Neural crest cell (in vitro differentiated cells): ENCODE measurements at places on chromosomes 4 and X. TPM values are rescaled to one million over a fixed set of nuclear protein-coding genes. Genes with fewer than 3 reads are reported as not detected.

DNA sequence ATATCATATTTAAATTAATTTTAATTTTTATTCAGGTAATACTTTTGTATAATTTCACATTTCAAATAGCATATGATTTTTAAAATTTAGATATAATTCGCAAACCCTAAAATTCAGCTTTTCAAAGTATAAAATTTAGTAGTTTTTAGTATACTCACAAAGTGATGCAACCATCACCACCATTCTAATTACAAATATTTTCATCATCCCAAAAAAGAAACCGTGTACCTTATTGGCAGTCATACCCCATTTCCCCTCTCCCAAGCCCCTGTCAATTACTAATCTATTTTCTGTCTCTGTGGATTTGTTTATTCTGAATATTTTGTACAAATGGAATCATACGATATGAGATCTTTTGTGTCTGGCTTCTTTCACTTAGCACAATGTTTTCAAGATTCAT is 37.0 kb upstream of the KIT start:
- DNase-seq = no peak

DNA sequence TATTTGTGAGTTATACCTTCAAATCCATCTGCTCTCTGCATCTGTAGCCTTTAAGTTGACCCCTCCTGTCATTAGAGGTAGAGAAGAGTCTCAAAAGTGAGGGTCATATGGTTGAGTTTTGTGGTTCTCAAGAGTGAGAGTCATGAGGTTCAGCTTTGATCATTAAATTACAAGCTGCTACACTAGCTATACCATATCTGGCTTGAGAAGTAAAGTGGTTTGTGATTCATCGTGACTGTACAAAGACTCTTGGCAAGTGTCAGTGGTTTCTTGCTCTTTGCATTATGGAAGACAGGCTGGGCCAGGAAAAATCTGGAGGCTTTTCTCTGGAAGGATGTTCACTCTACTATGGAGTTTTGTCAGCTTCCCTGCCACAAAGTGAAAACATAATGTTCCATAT is 170.6 kb downstream of the ZC4H2 start:
- no peak for DNase-seq

- DNase-seq = no peak
Measured at GRCh38 chr4:122746485-122746965, 14.0 kb downstream of the BBS12 start.

DNA sequence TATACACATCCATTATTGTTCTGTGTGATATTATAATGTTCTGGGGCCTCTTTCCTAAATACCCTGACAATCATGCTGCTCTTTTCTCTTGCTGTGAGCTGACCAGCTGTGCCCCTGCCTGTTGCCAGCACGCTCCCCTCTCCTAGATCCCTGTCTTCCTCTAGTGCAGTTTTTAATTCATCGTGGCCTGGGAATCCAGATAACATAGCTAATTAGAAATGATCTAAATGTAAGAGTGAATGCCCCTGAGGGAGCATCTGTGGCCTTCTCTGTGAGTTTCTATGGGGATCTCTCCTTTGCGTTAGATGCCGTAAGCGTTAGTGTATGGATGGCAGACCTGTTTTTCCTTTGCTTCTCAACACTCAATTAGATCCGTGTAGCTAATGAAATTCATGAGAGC is 434.3 kb downstream of the SPRY1 start:
- peak; percentile 4 for DNase-seq

DNA sequence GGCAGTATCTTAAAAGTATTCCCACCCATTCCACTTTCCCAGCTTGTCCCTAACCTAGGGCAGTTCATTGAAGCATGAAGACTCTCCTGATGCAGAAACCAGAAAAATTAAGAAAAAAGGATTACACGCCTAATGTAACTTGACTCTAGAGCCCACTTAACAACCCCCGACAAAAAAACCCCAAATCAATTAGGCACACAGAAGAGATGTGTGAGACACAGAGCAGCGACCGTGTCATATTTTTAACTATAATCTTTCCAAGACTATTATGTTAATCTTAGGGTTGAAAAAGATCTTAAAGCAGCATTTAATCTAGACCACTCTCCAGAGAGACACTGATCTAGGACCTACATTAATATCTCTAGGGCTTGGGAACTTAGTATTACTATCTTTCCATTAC is 1.3 kb downstream of the YTHDC1 start:
- DNase-seq = no peak

- DNase-seq = no peak
Measured at GRCh38 chrX:100677611-100678181, 33.7 kb downstream of the SRPX2 start.

DNA sequence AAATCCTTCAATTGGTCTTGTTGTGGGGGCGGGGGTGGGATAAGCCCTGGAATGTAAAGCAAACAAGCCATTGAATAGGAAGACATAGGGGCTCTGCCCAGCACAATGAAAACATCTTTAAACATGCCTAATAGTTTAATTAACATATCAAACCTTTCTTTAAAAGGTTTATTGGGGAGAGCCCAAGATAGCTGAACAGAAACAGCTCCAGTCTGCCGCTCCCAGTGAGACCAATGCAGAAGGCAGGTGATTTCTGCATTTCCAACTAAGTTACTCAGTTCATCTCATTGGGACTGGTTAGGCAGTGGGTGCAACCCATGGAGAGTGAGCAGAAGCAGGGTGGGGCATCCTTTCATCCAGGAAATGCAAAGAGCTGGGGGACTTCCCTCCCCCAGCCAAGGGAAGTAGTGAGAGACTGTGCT is 327.2 kb upstream of the CNKSR2 start:
- no peak for DNase-seq

DNA sequence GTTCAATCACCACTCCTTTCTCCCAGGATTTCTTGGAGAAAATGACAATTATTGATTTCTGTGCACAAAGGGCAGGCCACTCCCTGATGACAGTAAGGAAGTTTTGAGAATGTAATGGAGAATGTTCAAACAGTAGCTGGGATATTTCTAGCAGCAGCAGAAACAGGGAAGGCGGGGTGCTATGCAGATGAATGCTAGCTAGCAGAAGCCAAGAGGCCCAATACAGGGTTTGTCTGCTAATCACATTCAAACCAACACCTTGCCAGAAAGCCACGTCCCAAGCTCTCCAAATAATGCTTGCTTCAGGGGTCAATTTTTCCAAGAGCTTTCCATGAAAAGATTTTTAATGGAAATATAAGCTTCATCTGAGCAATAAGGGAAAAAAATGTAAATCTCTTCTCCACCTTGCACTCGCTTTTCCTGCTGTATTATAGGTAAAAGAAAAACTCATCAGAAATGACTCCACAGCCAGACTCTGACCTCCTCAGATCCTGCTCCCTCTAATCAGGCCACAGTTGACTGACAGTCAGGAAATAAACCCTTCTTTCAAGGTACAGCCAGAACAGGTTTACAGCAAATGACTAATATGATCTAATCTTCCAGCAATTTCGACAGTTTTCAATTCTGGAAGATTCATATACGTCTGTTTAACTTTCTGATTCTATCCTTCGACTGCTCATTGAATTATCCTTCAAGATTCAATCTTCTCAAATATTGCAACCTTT is 84.7 kb upstream of the PCDH19 start:
- no peak for DNase-seq

DNA sequence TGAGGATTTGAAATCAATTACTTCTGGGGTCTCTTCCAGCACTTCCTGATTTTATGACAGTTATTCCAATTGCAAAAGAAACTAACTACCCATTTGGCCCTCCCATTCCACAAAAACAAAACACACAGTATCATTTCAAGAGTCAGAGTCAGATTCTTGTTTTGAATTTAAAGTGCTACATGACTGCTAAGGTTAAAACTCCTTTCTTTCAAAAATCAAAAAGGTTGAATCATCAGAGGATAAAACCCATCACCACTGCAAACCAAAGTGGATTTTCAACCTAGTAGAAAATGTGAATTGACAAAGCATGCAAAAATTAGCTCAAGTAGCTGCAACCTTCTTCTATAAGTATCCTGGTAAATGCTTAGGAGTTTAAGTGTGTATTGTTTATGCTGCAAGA is 67.4 kb downstream of the DHX15 start:
- DNase-seq = no peak

GRCh38 chr4:54318904-54319303 is 89.8 kb downstream of the PDGFRA start:
- DNase-seq = peak; percentile 18

GRCh38 chrX:110133735-110134370 is 130.9 kb downstream of the TMEM164 start:
- no peak for DNase-seq

GRCh38 chrX:119292445-119292844 is 56.4 kb downstream of the PGRMC1 start:
- DNase-seq = no peak

DNA sequence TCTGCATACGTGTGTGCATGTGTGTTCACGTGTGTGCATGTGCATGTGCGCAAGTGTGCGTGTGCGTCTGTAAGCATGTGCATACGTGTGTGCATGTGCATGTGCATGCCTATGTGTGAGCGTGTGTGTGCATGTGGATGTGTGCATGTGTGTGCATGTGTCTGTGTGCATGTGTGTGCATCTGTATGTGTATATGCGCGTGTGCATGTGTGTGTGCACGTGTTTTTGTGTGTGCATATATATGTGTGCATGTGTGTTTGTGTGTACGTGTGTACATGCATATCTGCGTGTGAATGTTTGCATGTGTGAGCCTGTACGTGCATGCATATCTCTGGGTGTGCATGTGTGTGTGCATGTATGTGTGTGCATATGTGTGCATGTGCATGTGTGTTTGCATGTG is 35.7 kb upstream of the DRD5 start:
- no peak for DNase-seq

DNA sequence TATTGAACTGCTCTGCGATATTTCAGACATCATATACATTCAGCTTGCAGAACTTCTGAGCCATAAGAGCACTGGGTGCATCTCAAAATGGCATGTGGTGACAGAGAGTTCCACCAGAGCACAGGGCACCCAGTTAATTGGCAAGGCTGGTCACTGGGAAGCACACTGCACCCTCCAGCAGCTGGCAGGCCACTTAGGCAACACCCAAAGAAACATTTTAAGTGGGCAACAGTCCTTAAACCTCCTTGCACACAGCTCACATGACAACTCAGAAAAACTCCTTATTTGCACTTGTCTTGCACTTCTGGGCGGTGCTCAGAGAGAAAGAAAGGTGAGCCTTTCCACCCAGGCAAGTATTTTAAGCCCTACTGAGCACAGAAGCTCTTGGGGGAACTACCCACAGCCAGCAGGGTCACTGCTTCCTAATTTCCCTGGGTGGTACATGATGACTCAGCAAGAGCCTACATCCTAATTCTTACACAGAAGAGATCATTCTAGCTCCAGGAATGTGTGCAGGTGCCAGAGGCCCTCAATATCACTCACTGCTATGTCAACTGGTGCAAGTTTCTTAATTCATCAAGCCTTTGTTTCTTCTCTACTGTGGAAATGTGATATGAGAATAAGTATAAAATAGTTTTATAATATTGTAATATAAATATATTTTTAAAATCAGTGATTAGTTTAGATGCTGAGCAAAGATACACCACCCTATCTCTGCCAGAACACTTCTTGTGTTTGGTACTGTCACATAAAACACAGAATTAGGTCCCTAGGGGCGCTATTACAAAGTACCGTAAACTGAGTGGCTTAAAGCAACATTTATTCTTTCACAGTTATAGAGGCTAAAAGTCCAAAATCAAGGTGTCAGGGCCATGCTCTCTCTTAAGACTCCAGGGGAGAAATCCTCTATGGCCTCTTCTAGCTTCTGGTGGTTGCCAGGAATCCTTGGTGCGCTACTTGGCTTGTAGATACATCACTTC is 155.1 kb upstream of the PPARGC1A start:
- no peak for DNase-seq

DNA sequence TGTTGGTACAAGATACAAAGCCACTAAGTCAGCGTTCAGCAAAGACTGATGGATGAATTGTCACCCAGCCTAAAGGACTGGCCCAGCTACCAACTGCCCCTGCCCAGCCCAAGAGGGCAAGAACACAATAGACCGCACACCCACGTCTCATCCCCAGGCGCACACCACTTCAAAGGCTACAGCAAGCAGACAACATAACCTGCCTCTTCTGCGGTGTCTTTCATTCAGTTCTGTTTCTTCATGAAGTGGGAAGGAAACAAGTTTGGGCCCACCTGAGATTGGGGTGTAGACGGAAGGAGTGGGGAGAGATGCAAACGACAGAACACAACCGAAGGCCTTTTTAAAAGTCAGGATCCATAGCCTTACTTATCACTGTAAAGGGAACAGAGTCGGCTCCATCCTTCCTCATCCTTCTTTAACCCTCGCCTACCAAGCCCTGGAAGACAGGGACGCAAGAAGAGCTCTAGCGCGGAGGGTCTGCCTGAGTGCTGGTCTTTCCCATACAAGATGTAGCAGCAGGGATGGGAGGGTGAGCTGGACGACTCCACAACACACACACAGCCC is 691 bp downstream of the SCARB2 start:
- no peak for DNase-seq

GRCh38 chr4:112378858-112379257 is 81.7 kb downstream of the ALPK1 start:
- no peak for DNase-seq

- peak; percentile 6 for DNase-seq
Measured at GRCh38 chrX:119398974-119399771, at the start of gene SLC25A43. SLC25A43 (plus strand) TSS chrX:119399336; CDS start chrX:119399404, 68 bp downstream.

- peak; percentile 2 for DNase-seq
Measured at GRCh38 chrX:76148753-76149152, 24.1 kb upstream of the PBDC1 start.

DNA sequence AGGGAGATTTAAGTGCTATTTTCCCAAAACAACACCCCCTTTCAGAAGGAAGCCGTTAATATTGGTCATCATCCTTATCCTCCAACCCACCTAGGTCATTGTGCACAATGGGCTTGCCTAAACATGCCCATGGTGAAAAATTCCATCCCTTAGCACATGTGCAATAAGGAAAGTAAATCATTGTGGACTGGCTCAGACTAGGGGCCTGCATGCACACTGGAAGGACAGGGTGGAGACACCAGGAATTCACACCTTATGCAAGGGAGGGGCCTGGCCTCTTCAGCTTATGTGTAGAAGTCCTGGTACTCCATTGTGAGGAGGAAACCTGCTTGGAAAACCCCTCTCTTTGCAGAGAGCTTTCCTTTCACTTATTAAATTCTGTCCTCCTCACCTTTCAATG is 311.4 kb upstream of the NDST4 start:
- no peak for DNase-seq

HSFX4 gene
- not detected in 2 replicates for total RNA-seq

S100G gene
- total RNA-seq = not detected in 2 replicates

ETDB gene
- not detected in 2 replicates for total RNA-seq

ADH1B gene
- not detected in 2 replicates for total RNA-seq

RNF212 gene
- 2.7 and 5.0 TPM in 2 replicates for total RNA-seq

NUDT10 gene
- 17.7 and 18.3 TPM in 2 replicates for total RNA-seq

DNAAF6 gene
- total RNA-seq = not detected in 2 replicates
